Esophagus mucosa (tissue), 1 donor: ENCODE measurements at places on chromosomes 6 and 20. TPM values are rescaled to one million over a fixed set of nuclear protein-coding genes. Genes with fewer than 3 reads are reported as not detected.
A peak's percentile ranks its signal among the peaks of the same experiment; 100 is the strongest.

LAMA4 gene
- total RNA-seq, result 8.0 TPM

GRCh38 chr6:44976677-44977641, 351.2 kb upstream of the RUNX2 start:
- ATAC-seq, result no peak

- peak; percentile 81 for ATAC-seq
Measured at GRCh38 chr6:31712296-31712695, 2.9 kb upstream of the LY6G6D start.

OLIG3 gene
- total RNA-seq, result not detected

DNA sequence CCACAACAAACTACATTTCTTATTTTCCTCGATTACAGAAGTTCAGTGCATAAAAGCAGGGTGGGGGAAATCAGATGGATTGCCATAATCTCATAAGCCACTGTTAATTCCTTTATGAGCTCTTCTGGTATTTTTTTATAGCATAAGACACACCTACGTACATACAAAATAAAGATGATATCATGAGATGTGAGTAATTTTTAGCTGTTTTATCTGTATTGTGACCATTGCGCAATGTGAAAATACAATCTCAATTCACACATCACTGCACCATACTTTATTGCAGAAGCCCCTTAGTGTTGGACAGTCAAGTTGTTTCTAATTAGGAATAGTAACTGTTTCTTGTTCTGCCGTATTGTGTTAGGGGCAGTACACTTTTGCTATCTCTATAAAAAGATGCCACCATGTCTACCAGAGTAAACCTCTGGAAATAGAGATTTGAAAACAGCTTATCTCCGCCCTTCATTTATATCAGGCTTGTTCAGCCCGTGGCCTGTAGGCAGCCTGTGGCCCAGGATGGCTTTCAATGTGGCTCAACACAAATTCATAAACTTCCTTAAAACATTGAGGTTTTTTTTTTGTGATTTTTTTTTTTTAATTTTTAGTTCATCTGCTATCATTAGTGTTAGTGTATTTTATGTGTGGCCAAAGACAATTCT, 90.4 kb downstream of the FARS2 start:
- ATAC-seq, result no peak

DNA sequence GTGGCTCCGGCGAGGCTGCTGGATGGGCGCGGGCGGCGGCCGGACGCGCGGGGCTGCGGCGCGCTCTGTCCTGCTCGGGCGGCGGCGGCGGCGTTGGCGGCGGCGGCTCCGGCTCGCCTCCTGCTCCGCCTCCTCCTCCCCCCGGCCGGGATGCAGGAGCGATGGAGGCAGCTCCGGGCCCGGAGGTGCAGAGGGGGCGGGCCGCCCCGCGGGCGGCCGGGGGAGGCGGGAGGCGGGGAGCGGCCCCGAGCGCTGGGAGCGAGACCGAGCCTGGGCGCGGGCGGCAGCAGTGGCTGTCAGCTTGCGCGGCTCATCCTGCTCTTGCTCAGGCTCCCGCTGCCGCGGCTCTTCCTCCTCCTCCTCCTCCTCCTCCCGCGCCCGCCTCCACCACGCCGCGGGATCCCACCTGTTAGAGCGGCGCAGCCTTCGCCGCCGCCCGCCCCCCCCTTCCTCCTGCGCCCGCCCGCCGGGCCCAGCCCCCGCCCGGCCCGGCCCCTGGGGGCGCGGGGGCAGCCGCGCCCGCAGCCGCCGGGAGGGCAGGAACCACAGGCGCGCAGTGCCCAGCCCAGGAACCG, at the start of gene NOL4L:
NOL4L (minus strand) TSS at position 323 of the 575 bp plus-strand sequence. CDS start 443 bp downstream, outside the sequence.
- no peak for ATAC-seq
